ENCODE measurements at places on chromosomes 3 and 15. TPM values are rescaled to one million over a fixed set of nuclear protein-coding genes. Genes with fewer than 3 reads are reported as not detected.

- ATAC-seq: no peak
Measured at GRCh38 chr15:61483599-61483998, 254.5 kb upstream of the RORA start.

DNA sequence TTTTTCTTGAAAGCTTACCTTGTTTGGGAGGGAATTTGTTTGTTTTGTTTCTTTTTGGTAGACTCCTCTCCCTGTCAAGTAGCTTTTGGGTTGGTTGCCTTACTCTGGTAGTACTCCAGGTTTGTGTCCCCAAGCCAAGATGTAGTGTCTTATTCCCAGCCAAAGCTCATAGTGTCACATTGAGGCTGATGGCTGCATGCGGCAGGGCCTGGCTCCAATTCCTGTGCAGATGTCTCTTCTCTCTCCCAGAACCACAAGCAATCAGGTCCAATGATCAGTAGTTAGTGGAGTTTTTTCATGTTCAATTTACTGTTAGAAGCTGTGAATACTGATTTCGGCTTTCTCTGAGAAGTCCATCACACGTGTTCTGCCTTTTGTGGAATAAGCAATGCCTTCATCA lies 221.1 kb upstream of the THBS1 start:
- no peak for ATAC-seq

The CFAP91 gene
- not detected for total RNA-seq

The HACL1 gene
- 9.6 TPM for total RNA-seq

DNA sequence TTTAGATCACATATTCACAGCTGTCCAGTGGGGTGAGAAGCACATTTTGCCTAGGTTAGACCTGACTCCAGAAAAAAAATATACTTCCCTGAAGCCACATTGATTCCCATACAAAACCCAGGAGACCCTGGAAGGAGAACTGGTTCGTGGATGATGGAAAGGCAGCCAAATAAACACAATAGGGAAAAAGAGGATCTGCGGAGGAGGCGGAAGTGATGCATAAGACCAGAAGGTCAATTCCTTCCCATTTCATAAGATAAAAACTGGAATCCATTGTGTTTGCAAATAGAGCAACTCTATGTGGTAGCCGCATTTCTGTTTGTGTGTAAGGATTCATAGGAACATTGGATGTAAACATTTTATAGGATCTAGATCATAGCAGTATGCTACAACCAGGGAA lies 781.9 kb upstream of the GRM7 start:
- ATAC-seq: no peak

DNA sequence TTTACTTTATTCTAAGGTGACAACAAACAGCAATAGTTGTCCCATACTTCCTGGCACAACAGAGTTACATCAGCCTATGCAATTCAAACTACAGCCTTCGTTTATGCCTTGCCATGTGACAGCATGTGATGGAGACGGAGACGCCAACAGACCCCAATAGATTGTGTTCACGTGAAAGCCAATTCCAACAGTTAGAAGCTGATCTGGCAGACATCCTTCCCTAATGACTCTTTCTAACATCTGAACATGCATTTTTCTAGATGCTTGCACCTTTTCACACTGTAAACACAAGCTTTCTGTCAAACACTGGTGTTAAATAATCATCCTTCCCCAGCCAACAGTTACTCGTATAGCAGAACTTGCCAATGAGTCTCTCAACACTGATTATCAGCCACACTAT lies 694.4 kb upstream of the ALCAM start:
- ATAC-seq: no peak

DNA sequence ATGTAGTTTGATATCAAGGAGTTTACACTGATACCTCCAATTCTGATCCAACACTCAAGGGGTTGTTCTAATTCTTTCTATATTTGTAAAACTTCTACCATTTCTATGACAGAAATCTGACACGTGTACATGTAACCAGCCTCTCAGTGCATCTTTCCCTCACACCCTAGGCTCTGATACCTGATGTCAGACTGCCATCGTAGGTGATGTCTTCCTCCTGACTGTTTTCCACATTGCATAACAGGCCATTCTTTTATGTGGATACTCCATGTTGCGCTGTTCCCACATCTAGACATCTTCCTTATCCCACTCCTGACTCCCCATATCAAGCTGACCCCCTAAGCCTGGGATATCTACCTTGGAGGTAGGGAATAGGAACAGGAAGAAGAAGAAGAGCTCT lies 159.1 kb downstream of the FNDC3B start:
- ATAC-seq: no peak

The SLC22A13 gene
- total RNA-seq: 0.64 TPM

DNA sequence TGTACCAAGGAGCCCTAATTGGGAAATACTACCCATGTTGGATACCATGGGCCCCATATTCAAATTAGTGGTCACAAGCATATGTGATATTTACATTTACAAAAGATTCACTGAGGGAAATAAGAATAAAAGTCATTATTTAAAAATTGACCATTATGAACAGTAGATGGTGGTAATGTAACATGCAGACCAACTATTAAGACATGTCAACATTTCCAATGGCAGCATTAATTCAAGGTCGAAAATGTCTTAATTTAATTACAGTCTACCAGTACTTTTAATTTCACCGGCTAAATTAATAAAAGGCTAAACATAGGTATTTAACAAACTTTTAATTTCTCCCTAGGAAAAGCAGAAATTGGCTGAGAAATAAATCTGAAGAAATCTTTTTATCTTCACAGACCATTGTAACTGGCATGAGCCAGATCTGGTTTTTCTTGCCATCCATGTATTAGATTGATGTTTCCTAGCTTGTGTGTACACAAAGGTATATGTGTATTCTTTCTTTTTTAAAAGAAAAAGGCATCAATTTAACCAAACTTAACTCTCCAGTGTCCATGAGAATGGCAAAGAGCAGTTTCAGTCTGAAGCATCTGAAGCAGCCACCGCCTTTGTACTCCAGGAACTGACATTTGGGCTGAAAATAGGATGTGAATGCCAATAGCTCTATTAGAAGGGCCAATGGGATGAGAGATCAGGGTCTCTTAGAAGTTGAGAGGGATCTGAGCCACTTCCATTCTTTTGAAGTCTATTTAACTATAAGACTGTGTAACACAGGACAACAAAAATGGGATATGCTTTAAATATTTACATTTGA lies 26.6 kb downstream of the NEK11 start:
- ATAC-seq: no peak

GRCh38 chr3:127069814-127070440 lies 87.0 kb downstream of the PLXNA1 start:
- peak; percentile 85 for ATAC-seq

The PLCH1 gene
- 0.40 TPM for total RNA-seq

DNA sequence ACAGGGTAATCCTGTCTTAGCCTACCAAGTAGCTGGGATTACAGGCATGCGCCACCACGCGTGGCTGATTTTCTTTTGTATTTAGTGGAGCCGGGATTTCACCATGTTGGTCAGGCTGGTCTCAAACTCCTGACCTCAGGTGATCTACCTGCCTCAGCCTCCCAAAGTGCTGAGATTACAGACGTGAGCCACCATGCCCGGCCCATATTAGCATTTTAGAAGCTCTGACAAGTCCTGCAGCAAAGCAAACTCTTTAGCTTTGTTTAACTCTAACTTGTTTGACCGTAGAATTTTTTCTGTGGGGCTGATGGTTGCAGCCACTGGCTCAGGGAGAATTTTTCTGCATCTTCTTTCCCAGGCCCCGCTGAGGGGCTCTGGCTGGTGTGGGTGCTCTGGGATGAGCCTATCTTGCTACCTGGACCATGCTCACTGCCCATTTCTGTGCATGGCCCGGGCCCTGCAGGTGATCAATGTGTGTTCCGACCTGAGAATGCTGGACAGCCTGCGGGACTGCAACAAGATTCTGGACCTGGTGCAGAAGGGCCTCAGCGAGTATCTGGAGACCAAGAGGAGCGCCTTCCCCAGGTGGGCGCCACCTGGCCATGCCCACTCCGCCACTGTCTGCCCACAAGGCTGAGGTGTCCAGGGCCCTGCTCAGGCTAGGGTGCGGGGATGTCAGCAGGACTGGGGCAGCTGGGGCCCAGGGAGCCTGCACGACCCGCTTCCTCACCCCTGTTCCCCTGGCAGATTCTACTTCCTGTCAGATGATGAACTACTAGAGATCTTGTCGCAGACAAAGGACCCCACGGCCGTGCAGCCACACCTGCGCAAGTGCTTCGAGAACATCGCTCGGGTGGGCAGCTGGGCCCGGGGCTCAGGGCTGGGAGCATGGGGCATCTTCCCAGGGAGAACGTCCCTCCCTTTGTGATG lies 41.3 kb downstream of the DNAH1 start:
- ATAC-seq: no peak

GRCh38 chr3:57110798-57111197 lies 50.3 kb downstream of the SPATA12 start:
- ATAC-seq: no peak

The KLHL40 gene
- not detected for total RNA-seq

DNA sequence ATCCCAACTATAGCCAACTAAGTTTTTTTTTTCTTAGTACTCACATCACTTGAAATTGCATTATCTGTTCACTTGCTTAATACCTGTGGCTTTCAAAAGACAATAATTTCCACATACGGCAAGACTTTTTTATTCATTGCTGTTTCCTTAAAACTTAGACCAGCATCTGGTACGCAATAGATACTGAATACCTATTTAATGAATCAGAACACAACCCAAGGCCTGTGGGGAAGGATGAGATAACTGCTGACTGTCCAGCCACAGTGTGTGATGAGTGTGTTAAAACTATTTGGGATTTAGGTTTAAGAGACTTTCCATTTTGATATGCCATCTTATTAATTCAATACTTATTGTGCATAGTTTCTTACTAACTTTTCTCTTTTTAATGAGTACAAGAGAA lies 988.7 kb downstream of the NTRK3 start:
- ATAC-seq: no peak

DNA sequence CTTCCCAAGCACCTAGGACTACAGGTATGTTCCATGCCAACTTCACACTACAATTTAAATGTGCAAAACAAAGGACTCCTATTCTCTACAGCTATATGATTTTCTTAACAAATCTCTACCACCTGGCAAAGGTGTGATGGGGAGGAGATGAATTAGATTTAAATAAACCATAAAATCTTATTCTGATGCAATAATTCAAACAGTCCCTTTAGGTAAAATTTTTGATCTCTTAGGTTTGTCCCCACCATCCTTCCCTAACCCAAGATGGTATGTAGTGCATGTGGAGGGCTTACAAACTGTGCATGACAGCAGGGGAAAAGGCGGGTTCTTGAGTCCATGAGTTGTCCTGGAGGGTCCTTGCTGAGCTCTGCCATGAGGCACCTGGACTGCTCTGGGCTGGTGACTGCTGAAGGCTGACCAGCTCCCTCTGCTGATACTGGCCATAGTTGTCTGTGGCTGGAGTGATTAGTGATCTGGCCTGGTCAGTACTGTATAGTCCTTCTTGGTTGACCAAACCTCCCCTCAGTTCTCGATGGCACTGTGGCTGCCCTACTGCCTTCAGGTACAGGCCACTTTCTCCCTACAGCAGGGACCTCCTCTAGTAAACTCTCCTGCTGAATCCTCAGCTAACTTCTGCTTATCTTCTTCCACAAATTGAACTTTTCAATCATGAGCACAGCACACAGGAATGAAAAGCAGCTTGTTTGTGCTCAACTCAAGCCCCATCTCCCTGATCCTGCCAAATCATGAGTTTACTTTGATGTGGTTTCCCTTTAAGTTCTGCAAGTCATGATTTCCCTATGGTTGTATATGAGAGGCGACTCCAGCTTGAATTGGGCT lies 30.1 kb downstream of the CFAP161 start:
- no peak for ATAC-seq

DNA sequence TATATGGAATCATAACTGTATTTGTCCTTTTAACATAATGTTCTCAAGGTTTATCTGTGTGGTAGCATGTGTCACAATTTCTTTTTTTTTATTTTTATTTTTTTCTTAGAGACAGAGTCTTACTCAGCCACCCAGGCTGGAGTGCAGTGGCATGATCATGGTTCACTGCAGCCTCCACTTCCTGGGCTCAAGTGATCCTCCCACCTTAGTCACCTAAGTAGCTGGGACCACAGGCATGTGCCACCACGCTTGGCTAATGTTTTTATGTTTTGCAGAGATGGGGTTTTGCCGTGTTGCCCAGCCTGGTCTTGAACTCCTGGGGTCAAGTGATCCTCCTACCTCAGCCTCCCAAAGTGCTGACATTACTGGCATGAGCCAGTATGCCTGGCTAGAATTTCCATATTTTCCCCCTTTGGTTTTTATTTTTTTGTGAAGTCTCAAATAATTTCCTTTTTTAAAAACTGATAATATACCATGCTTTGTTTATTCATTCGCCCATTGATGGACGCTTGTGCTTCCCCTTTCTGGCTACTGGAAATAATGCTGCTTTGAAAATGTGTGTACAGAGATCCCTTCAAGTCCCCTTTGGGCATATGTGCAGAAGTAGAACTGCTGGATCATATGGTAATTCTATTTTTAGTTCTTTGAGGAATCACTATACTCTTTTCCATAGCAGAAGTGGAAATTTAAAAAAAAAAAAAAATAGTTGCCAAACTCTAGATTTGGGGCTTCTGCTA lies 28.4 kb downstream of the TMEM40 start:
- peak; percentile 38 for ATAC-seq

DNA sequence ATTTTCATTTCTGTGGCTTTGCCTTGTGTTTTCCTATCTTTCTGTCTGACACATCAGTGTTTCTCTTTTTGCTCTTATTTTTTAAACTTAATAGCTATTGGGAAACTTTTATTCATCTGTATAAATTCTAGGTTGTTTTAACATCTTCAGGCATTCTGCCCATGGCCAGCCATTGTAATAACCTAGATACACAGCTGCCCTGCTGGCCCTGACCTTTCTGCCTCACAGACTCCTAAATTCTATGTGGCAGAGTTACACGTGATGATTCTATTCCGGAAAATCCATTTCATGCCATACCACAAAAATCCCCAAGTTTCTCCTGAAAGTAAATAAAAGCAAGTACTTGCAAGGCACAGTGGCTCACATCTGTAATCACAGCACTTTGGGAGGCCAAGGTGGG lies 150.1 kb downstream of the UACA start:
- no peak for ATAC-seq

GRCh38 chr15:58201516-58201915 lies 63.3 kb downstream of the AQP9 start:
- no peak for ATAC-seq

The MELTF gene
- 2.8 TPM for total RNA-seq

The OCA2 gene
- total RNA-seq: 1.6 TPM

- no peak for ATAC-seq
Measured at GRCh38 chr3:66989860-66990696, 8.0 kb upstream of the KBTBD8 start.

The ASB14 gene
- not detected for total RNA-seq

- ATAC-seq: no peak
Measured at GRCh38 chr3:11845651-11846050, 1.0 kb downstream of the TAMM41 start.

GRCh38 chr3:187000711-187001151 lies 70.4 kb downstream of the ST6GAL1 start:
- ATAC-seq: peak; percentile 32

DNA sequence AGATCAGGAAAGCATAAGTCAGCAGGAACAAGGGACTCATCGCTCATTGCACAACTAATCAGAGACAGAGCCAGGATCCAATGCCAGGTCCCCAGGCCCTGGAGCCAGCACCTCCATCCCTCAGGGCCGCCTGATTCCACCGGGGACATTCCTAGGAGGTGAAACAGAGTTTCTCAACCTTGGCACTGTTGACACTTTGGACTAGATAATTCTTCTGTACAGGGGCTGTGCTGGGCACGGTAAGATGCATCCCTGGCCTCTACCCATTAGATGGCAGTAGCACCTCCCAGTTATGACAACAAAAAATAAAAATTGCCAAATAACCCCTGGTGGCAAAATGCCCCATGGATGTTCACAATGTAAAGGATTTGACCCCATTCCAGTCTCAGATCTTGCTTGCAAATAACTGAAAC lies 127.7 kb downstream of the MTHFS start:
- ATAC-seq: peak; percentile 31

The GUCA1C gene
- total RNA-seq: not detected

GRCh38 chr3:12705981-12706380 lies 42.1 kb upstream of the RAF1 start:
- no peak for ATAC-seq

The ZNF609 gene
- 17.9 TPM for total RNA-seq
